GM12878 (cell line): ENCODE measurements at places on chromosomes 5 and 9. TPM values are rescaled to one million over a fixed set of nuclear protein-coding genes. Genes with fewer than 3 reads are reported as not detected.
A peak's percentile ranks its signal among the peaks of the same experiment; 100 is the strongest.

MAT2B gene
- total RNA-seq, result 48.0 and 49.7 TPM in 2 replicates

DNA sequence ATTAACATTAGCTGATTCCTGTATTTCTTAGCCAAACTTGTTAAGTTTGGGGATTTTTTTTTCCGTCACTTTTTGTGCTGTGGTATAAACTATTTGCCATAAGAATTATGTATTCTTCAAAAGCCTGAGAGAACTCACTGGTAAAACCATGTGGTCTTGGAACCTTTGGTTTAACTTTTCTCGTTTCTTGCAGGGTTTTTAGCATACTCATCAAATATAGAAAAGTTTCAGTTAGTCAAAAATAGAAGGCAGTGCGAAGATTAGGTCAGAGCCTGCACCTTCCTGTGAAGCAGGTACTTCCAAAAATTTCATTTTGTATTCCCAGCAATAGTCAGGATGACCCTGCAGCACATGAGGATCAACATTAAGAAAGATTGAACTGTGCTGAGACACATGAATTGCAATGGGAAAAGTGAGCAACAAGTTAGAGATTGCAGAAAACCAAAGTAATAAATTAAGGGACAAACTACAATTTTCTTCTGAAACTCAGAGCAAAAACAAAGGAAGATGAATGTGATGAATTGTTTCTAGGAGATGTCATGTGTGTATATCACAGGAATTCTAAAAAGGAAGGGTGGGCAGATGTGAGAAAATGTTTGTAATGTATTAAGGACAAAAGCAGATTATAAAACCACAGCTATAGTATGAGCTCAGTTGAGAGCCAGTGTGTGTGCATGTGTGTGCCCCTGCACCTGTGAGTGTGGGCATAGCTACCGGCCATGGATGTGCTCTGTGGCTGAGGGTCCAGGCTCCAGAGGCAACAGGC lies 102.2 kb downstream of the ANGPTL2 start:
- H3K36me3 ChIP-seq, result no peaks in the 10 kb centered on the region
- no peak overlapping the region for H3K27ac ChIP-seq
- H3K4me3 ChIP-seq, result no peak overlapping the region
- H3K4me1 ChIP-seq, result peaks cover 3% of the 10 kb centered on the region; the same call in 1 of the 2 replicates
- H3K27me3 ChIP-seq, result no peaks in the 10 kb centered on the region

DNA sequence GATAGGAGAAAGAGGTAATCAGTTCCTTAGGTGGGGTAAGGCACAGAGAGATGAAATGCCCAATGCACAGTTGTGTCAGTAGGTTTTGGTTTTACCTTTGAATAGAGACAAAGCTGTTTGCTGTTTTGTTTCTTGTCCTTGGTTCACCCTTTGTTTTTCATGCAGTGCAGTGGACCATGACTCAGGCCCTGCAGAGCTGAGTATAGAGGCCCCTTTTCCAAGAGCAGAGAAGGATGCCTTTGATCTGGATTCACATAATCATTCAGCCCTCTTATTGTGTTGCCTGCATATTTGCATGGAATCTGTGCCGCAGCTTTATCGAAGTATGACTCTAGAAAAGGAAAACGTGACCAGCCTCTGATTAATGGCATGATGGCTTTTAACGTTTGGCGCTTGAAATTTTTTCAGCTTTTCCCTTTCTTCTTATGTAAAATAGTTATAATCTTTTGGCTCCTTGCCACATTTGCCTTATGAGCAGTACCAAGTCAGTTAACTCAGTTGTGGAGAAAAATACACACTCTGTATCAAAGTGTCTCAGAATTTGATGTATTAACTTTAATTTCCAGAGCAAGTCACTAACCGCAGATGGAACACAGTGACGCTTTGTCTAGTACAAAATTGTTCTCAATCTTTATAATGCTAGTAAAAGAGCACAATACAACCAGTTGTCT lies 197.6 kb downstream of the KDM4C start:
- DNase-seq, result no peak
- peaks cover 18% of the 10 kb centered on the region for H3K4me1 ChIP-seq
- H3K27ac ChIP-seq, result no peak overlapping the region
- H3K4me3 ChIP-seq, result no peak overlapping the region

DNA sequence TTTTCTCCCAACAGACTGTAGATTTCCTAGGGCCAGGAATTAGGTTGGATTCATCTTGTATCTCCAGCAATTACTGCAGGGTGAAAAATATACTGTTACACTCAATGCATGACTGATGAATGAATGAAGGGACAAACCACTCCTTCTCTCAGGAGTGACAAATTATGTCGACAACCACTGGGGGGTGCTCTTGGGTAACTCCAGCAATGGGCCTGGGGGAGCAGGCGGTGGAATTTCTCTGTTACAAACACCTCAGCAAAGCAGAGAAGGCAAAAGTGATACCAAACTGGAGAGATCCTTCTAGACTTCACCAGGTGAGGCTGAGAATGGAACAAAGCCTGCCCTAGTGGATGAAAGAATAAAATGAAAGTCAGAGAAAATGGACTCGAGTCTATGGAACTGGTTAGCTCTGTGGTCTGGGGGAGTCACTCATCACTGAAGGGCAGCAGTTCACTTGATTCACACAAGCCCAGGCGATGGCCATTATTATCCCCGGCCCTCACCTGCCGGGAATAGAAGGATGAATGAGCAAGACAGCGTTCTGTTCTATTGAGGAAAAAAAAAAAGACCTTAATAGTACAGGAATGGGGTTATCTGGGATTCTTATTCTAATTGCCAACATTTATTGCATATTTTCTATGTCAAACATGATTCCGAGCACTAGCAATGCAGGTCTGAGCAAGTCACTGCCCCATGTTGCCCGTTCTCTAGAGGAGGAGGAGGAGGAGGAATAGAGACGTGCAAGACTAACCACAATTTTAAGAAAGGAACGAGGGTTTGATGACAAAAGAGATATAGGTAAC lies 341.1 kb downstream of the ASTN2 start:
- H3K27me3 ChIP-seq, result no peaks in the 10 kb centered on the region
- DNase-seq, result no peak
- no peaks in the 10 kb centered on the region for H3K4me1 ChIP-seq
- no peak overlapping the region for H3K4me3 ChIP-seq

GRCh38 chr9:19759066-19759465 lies 29.8 kb downstream of the SLC24A2 start:
- no peak overlapping the region for H3K27ac ChIP-seq
- DNase-seq, result no peak
- H3K4me3 ChIP-seq, result no peak overlapping the region
- H3K36me3 ChIP-seq, result no peaks in the 10 kb centered on the region
- no peaks in the 10 kb centered on the region for H3K4me1 ChIP-seq

DNA sequence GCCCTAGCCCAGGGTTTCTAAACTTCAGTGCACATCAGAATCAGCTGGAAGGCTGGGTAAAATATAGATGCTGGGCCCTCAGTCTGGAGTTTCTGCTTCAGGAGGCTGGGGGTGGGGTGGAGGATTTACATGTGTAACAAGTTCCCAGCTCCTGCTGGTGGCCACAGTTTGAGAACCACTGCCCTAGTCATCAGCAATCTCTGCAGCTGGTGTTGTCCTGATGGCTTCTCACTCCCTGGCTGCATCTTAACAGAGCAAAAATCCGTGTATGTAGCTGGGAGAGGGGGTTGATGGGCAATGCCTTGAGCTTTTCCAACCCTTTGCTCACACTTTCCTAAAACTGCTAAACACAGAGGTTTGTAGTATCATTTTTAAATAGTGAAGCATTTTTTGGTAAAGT lies 186.0 kb upstream of the KLF9 start:
- H3K4me1 ChIP-seq, result no peaks in the 10 kb centered on the region
- H3K4me3 ChIP-seq, result no peak overlapping the region
- no peaks in the 10 kb centered on the region for H3K36me3 ChIP-seq
- no peaks in the 10 kb centered on the region for H3K27me3 ChIP-seq
- DNase-seq, result no peak

DNA sequence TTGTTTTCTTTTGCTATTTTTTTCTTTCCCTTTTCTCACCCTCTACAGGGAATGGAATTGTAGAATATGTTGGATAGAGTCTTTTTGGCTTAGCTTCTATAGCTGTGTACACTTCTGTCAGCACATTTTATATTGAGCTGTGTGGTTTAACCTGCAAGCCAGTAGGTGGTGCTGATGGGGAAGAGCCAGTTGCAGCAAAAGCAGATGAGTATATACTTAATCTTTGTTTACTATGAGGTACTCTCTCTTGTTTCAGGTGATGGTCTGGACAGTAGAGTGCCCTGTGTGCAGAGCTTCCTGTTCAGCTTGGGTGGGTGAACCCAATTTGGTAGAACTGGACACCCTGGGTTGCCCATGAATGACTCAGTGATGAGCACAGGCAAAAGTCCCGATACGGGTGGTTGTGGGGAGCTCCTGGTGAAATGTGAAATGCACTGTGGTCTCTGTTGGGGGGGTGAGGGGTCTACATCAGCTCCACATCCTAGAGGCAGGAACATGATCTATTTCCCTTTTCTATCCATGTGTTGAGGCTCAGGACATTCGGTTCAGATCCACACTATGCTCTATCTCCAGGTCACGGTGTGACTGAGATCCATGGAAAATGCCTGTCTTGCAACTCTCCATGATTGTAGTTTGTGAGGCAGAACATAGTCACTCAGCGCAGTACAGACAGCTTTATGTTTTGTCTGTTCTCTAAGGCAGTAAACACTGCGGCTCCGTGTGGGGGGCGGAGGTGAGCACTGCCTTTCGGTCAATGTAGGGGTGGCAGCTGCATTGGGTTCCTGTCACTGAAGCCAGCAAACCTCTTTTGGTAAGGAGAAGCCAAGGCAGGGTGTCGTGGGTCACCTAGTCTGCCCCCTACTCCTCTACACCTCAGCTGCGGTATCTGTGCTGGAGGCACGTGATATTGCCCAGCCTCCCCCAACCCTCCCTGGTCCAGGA lies 353.2 kb downstream of the PRR16 start:
- no peaks in the 10 kb centered on the region for H3K36me3 ChIP-seq
- H3K27ac ChIP-seq, result no peak overlapping the region
- H3K4me3 ChIP-seq, result no peak overlapping the region
- no peaks in the 10 kb centered on the region for H3K4me1 ChIP-seq

DNA sequence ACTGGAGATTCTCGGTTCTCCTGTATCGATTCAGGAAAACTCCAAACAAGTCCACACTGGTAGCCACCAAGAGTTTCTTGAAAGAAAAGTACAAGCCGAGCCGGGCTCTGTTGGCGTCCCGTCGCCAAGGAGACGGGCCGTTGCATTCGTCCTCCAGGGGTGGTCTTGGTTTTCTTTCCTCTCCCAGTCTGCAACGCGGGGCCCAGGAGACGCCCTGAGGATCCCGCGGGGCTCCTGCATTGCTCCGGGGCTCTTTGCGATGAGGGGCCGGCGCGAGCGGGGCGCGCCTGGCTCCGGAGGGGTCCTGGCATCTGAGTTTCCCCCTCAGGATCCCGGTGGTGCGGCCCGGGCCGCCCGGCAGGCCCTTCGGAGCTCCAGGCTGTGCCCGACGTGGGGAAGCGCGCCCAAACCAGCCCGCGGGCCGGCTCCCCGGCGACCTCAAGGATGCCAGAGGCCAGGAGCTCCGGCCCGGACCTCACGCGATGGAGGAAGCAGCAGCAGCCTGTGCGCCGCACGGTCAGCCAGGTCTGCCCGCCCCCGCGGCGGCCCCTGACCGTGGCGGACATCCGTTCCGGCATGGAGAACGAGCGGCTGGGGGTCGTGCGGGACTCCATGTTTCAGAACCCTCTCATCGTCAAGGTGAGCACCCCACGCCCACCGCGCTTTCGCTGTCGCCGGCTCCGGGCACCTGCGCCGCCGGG lies at the start of gene CFAP77:
Gene CFAP77 (plus strand): TSS at position 384 of the 701 bp plus-strand sequence. CDS start 61 bp downstream, at position 445.
- DNase-seq, result no peak
- H3K36me3 ChIP-seq, result no peaks in the 10 kb centered on the region
- H3K4me1 ChIP-seq, result peaks cover 17% of the 10 kb centered on the region
- no peak within 1 kb of the TSS for H3K27ac ChIP-seq
- H3K4me3 ChIP-seq, result peak within 1 kb of the TSS; percentile 29; the same call in 1 of the 2 replicates
- H3K27me3 ChIP-seq, result peaks cover 18% of the 10 kb centered on the region

- H3K27me3 ChIP-seq, result no peaks in the 10 kb centered on the region
- no peak overlapping the region for H3K4me3 ChIP-seq
These were observed 1641.8 kb upstream of the WWC1 start for GRCh38 chr5:166649676-166650075.

- no peak overlapping the region for H3K4me3 ChIP-seq
- H3K27me3 ChIP-seq, result no peaks in the 10 kb centered on the region; the same call in 1 of the 2 replicates
- H3K36me3 ChIP-seq, result no peaks in the 10 kb centered on the region
- H3K4me1 ChIP-seq, result no peaks in the 10 kb centered on the region
These were observed 63.7 kb upstream of the IER5L start for GRCh38 chr9:129241725-129242124.

SPATA31E1 gene
- not detected in 2 replicates for total RNA-seq

DNA sequence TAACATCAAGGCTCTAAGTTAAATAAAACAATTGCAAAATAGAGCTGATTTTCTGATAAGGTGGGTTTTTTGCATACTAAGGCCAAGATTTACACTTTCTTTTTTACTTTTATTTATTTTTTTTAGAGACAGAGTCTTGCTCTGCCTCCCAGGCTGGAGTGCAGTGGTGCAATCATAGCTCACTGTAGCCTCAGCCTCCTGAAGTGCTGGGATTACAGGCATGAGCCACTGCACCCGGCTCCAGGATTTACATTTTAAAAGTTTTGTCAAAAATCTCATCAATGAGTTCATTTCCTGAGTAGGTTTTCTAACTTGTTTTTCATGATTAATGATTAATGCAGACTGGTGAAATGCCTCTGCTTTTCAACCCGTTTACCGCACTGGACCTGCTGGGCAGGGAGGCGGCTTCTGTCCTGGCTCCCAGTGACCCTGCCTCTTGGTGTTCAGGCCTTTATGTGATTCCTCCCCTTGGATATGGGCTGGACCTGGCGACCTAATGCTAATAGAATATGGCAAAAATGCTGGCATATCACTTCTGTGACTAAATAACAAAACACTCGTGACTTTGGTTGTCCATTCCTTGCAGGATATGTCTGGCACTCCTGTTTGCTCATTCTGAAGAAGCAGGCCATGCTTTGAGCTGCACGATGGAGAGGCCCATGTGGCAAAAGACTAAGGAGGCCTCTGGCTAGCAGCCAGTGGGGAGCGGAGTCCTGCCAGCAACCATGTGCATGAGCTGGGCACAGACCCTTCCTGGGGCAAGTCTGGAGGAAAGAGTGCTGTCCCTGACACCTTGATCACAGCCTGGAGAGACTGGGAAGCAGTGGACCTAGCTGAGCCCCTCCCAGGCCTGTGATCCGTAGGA lies 72.2 kb upstream of the PTCH1 start:
- H3K27me3 ChIP-seq, result no peaks in the 10 kb centered on the region; the same call in 1 of the 2 replicates
- no peak overlapping the region for H3K27ac ChIP-seq
- H3K36me3 ChIP-seq, result no peaks in the 10 kb centered on the region
- H3K4me3 ChIP-seq, result no peak overlapping the region

- no peak overlapping the region for H3K27ac ChIP-seq
- H3K4me3 ChIP-seq, result no peak overlapping the region
- no peaks in the 10 kb centered on the region for H3K27me3 ChIP-seq
- DNase-seq, result no peak
These were observed 449.0 kb downstream of the CCDC171 start for GRCh38 chr9:16001856-16002255.

GRCh38 chr5:74761241-74761640 lies 5.7 kb downstream of the GFM2 start:
- no peaks in the 10 kb centered on the region; the same call in 1 of the 2 replicates for H3K36me3 ChIP-seq
- peaks cover 8% of the 10 kb centered on the region; the same call in 1 of the 2 replicates for H3K4me1 ChIP-seq
- DNase-seq, result no peak
- H3K27me3 ChIP-seq, result no peaks in the 10 kb centered on the region
- H3K27ac ChIP-seq, result no peak overlapping the region

FSD1L gene
- total RNA-seq, result 21.7 and 23.2 TPM in 2 replicates

- H3K27me3 ChIP-seq, result no peaks in the 10 kb centered on the region
- no peak overlapping the region for H3K4me3 ChIP-seq
- H3K36me3 ChIP-seq, result no peaks in the 10 kb centered on the region
These were observed 333.8 kb downstream of the RASEF start for GRCh38 chr9:82729141-82729540.
